Dermis blood vessel endothelial cell (primary cell): ENCODE measurements at places on chromosomes 1 and 21. TPM values are rescaled to one million over a fixed set of nuclear protein-coding genes. Genes with fewer than 3 reads are reported as not detected.

DNA sequence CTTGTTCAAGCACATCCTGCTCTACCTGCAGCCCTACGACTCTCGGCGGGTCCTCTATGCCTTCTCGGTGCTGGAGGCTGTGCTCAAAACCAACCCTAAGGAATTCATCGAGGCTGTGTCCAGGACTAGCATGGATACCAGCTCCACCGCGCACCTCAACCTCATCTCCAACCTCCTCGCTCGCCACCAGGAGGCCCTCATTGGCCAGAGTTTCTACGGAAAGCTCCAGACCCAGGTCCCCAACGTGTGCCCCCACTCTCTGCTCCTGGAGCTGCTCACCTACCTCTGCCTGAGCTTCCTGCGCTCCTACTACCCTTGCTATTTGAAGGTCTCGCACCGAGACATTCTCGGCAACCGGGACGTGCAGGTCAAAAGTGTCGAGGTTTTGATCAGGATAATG lies 74.3 kb upstream of the MORC3 start:
- no peak for DNase-seq

- no peak for DNase-seq
Measured at GRCh38 chr1:114286179-114286578, 132.5 kb upstream of the SYT6 start.

- DNase-seq = peak; percentile 6
Measured at GRCh38 chr1:247487057-247487456, 29.2 kb upstream of the OR2B11 start.

- DNase-seq = no peak
Measured at GRCh38 chr1:223179786-223180185, 36.7 kb upstream of the TLR5 start.

DNA sequence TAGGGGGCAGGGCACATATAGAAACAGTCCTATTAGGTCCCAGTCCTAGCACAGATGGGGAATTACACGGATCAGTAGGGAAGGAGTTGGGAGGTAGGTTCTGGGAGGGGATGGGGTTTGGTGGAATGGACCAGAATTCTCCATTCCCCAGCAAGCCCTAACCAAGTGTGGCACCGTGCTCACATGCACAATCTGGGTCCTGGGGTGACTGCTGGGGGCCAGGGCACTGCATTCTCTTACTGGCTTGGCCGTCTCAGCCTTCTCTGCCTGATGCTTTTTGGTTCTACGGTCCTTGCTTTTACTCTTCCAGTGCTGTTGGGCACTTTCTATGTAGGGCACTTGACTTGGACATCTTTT lies 53.9 kb downstream of the NENF start:
- no peak for DNase-seq

GRCh38 chr1:33074193-33074945 lies 6.6 kb upstream of the AZIN2 start:
- DNase-seq = no peak

GRCh38 chr1:28578696-28579218 lies 13.3 kb upstream of the RAB42 start:
- DNase-seq = no peak

DNA sequence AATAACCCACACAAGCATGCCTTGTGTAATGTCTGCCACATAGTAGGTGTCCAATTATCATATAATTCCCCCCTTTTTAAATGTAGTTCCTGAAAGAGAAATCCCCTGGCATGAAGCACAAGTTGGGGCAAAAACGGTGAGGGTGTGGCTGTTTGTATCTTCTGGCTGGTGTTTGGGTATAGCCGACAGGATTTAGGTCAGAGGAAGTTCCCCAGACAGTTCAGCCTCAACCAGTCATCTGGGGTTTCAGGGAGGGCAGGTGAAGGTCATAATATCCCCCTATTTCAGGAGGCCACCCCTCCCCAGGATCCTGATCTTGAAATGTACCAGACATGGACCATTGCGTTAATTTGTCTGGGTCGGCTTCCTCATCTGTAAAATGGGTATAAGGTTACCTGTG lies 29.1 kb upstream of the JUN start:
- DNase-seq = no peak

- peak; percentile 80 for DNase-seq
Measured at GRCh38 chr1:81414488-81415015, 386.2 kb upstream of the ADGRL2 start.

DMRTA2 gene
- total RNA-seq = not detected in 2 replicates
